Neural crest cell (in vitro differentiated cells): ENCODE measurements at places on chromosomes 4 and X.

DNA sequence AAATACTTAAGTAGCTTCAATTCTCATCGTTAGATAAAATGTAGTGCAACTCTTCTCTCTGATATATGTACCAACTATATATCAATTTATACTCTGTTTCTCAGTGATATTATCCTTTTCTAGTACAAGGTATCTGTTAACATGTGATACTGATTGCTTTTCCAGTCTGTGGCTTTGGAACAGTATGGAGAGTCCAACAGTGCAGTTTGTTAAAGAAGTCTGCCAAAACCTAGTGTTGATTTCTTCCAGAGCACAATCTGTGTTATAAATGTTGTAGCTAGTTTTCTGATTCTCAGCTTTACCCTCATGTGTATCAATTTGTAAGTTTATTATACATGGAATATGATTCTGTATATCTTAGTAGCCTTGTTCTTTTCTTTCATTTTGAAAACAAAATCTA is 465.0 kb downstream of the IL15 start:
- H3K4me1 ChIP-seq, result peaks cover 10% of the 10 kb centered on the region
- H3K27ac ChIP-seq, result no peak overlapping the region
- no peak overlapping the region for H3K4me3 ChIP-seq
- DNase-seq, result no peak
- no peaks in the 10 kb centered on the region for H3K27me3 ChIP-seq

GRCh38 chrX:153766098-153766817 is 2.2 kb downstream of the PLXNB3 start:
- H3K27me3 ChIP-seq, result no peaks in the 10 kb centered on the region
- no peak for DNase-seq
- peak overlapping the region; percentile 76 for H3K4me3 ChIP-seq

DNA sequence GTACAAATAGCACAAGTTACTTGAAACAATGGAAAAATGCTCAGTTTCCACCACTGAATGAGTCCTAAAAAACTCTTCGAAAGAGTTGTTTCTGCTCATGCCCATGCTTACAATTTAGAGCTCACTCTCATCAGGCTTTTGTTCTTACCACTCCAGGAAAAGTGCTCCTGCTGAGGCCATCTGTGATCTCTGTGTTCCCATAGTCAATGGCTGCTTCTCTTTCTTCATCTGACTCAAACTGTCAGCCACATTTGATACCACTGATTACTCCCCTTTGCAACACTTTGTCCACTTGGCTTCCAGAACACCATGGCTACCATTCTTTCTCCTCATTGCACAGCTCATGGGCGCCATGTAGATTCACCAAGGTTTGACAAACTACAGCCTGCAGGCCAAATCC is 80.0 kb upstream of the SLC34A2 start:
- H3K4me3 ChIP-seq, result no peak overlapping the region
- DNase-seq, result no peak
- H3K27me3 ChIP-seq, result no peaks in the 10 kb centered on the region
- H3K36me3 ChIP-seq, result no peaks in the 10 kb centered on the region

DNA sequence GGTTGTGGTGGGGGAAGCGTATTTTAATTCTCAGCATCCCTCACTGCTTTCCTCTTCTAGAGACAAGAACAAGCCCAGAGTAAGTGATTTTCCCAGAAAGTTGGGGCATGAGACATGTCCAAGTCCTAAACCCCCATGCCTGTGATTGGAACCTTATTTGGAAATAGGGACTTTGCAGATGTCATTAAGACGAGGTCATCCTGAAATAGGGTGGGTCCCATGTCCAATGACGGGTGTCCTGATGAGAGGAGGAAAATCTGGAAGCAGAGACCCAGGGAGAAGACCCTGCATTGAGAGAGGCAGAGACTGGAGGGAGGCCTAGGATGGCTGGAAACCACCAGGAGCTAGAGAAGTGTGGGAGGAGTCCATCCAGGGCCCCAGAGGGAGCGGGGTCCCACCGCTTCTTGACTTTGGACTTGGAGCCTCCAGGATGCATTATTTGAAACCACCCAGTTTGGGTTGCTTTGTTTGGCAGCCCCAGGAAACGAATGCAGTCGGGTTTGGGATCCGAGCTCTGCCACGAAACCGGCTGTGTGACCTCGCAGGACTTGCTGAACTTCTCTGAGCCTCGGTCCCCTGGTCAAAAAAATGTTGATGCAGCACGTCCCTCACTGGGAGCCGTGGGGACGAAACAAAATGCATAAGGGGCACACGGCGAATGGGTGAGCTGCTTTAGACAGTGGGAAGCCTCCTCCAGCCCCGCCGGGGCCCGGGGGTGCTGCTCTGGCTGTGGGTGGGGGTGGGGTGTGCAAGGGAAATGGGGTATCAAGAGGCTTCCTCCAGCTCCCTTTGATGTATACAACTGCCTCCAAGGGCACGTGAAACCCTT is 113.9 kb downstream of the CPZ start:
- no peaks in the 10 kb centered on the region for H3K36me3 ChIP-seq
- H3K27me3 ChIP-seq, result peaks cover 96% of the 10 kb centered on the region
- H3K4me3 ChIP-seq, result no peak overlapping the region
- DNase-seq, result no peak
- H3K4me1 ChIP-seq, result peaks cover 26% of the 10 kb centered on the region
- no peak overlapping the region for H3K27ac ChIP-seq

DNA sequence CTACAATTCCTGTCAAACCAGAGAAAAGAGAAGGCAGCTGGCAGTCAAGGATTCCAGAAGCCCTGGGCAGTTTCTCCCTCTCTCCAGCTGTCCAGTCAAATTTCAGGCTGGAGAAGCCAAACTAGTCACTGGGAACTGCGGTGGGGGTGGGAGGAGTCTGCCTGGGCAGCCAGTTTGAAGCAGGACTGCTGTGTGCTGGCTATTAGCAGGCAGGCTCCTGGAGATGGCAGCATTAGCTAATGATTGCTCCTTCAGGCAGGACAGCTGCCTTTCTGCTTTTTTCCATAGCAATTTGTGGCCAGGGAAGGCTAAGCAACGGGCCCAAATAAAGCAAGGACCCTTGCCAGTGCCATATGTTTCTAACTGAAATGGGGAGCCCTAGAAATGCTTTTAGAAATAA is 44.7 kb upstream of the FGF13 start:
- H3K27me3 ChIP-seq, result no peaks in the 10 kb centered on the region
- no peaks in the 10 kb centered on the region for H3K36me3 ChIP-seq
- no peak overlapping the region for H3K27ac ChIP-seq
- H3K4me3 ChIP-seq, result no peak overlapping the region

- no peaks in the 10 kb centered on the region for H3K36me3 ChIP-seq
- DNase-seq, result no peak
- H3K27ac ChIP-seq, result no peak overlapping the region
- H3K4me1 ChIP-seq, result no peaks in the 10 kb centered on the region
- no peaks in the 10 kb centered on the region for H3K27me3 ChIP-seq
Observed at GRCh38 chrX:54397113-54397512, 39.3 kb upstream of the WNK3 start.

DNA sequence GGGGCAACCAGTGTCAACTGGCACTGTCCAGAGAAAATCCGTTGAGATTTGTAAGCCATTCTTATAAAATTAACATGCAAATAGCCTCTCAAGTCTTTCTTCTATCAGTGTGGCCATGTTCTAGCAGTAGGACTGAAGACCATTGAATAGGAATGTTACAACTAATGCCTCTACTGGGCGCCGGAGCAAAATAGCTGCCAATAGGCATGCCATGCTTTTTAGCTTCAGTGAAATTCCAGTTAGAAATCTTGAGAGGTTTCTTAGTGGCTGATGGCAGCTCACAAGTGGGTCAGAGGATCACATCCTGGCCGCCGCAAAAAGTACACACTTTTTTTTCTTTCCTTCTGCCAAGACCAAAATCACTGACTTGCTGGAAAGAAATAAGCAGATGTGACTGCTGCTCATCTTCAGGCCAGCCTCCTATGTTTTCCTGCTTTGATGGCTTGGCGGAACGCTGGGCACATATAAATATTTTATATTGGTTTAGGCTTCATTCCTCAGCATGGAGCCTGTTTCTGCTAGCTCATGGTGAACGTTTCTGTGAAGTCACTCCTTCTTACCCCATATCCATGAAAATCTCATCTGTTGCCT is 293.1 kb downstream of the TENM3 start:
- H3K4me1 ChIP-seq, result peaks cover 16% of the 10 kb centered on the region
- no peak for DNase-seq
- no peaks in the 10 kb centered on the region for H3K36me3 ChIP-seq
- H3K27me3 ChIP-seq, result no peaks in the 10 kb centered on the region
- no peak overlapping the region for H3K27ac ChIP-seq

DNA sequence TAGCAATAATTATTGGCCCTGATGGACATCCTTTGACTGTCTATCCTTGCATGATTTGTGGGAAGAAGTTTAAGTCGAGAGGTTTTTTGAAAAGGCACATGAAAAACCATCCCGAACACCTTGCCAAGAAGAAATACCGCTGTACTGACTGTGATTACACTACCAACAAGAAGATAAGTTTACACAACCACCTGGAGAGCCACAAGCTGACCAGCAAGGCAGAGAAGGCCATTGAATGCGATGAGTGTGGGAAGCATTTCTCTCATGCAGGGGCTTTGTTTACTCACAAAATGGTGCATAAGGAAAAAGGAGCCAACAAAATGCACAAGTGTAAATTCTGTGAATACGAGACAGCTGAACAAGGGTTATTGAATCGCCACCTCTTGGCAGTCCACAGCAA is 60.7 kb downstream of the ZFX start:
- no peak overlapping the region for H3K4me3 ChIP-seq
- H3K27me3 ChIP-seq, result no peaks in the 10 kb centered on the region
- no peak overlapping the region for H3K27ac ChIP-seq
- H3K36me3 ChIP-seq, result peaks cover 20% of the 10 kb centered on the region

- DNase-seq, result no peak
- H3K4me3 ChIP-seq, result no peak overlapping the region
- H3K27me3 ChIP-seq, result no peaks in the 10 kb centered on the region
Observed at GRCh38 chr4:76960014-76960413, 10.5 kb downstream of the SEPTIN11 start.

GRCh38 chr4:88054901-88055300 is 47.5 kb downstream of the PKD2 start:
- H3K4me1 ChIP-seq, result no peaks in the 10 kb centered on the region
- H3K4me3 ChIP-seq, result no peak overlapping the region
- H3K36me3 ChIP-seq, result peaks cover 3% of the 10 kb centered on the region
- H3K27me3 ChIP-seq, result no peaks in the 10 kb centered on the region

GRCh38 chr4:23814587-23814986 is 75.3 kb downstream of the PPARGC1A start:
- no peak overlapping the region for H3K4me3 ChIP-seq
- H3K4me1 ChIP-seq, result peaks cover 31% of the 10 kb centered on the region
- H3K27ac ChIP-seq, result no peak overlapping the region
- H3K36me3 ChIP-seq, result peaks cover 3% of the 10 kb centered on the region

- no peaks in the 10 kb centered on the region for H3K4me1 ChIP-seq
- peaks cover 17% of the 10 kb centered on the region for H3K36me3 ChIP-seq
- H3K27ac ChIP-seq, result no peak overlapping the region
- DNase-seq, result no peak
- no peak overlapping the region for H3K4me3 ChIP-seq
Observed at GRCh38 chrX:16743604-16744325, 24.4 kb downstream of the SYAP1 start.

DNA sequence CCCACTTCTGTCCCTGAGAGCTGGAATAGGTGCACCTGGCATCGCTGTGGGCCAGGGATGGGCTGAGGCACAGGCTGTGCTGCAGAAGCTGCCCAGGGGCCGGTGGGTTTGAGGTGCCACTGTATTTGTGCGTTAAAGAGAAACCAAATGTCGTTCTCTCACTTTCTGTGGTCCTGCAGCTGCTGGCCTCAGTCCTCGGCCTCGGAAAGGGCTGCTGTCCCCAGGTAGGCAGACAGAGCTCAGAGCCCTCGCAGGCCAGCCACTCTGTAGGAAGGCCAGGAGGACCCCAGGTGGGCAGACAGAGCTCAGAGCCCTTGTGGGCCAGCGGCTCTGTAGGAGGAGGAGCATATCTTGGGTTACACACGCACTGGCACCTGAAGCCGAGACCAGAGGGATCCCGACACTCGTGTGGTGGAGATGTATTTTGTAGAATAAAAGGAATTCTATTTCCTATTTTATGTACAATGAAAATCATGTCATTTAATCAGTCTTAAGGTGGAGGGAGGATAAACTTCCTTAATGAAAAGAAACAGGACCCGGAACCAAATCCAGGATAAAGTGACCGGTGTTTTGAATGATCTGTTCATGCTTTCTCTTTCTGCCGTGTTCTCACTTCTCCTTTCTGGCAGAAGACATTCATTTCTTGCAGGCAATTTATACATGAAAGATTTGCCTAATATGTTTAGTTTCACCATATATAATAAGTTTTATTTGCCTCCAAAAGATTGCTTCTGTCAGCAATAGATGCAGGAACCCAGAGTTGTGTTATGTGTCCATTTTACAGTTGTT is 54.4 kb upstream of the HGFAC start:
- DNase-seq, result no peak
- H3K27ac ChIP-seq, result no peak overlapping the region
- no peaks in the 10 kb centered on the region for H3K27me3 ChIP-seq
- peaks cover 7% of the 10 kb centered on the region for H3K36me3 ChIP-seq

GRCh38 chr4:88720451-88721428 is 23.1 kb upstream of the NAP1L5 start:
- H3K27ac ChIP-seq, result no peak overlapping the region
- no peak overlapping the region for H3K4me3 ChIP-seq
- DNase-seq, result no peak
- peaks cover 44% of the 10 kb centered on the region for H3K36me3 ChIP-seq
- H3K27me3 ChIP-seq, result no peaks in the 10 kb centered on the region
- H3K4me1 ChIP-seq, result no peaks in the 10 kb centered on the region

DNA sequence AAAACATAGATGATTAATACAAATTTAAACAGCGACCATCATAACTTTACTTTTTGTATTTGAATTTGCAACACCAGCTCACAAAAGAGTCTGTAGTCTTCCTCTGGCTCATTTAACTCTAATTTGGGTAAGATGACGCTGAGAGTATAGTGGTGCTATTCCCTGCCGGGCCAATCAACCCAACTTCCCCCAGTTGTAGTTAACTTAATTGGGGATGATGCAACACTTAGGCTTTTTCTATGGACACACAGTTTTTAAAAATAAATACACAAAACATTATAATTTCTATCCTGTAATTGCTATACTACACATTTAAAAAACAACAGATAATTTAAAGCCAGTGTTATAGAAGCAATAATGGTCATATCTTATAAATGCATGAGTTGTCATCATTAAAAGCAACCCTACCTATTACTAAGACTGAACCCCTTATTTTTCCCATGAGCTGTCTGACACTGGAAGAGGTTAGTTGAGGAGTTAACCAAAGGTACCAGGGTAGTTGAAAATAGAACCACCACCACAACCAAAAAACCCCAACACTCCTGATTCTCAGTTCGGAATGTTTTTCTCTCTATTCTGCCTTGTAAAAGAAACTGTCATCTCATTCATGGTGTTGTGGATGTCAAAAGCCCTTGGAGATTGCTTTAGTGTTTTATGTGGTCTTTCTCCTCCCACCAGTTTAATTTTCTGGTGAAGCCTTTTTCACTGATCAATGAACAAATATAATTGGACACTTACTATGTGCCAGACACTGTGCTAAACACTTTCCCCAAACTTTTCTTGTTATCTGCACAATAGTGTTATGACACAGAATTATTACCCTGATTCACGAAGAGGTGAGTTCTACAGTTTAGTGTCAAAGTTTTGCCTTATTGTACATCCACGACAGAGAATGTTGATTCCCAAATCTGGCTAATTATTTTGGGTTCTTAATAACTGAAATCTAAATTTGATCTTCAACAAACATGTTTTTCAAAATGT is 61.5 kb upstream of the RAPGEF2 start:
- no peak for DNase-seq
- no peak overlapping the region for H3K4me3 ChIP-seq
- H3K27me3 ChIP-seq, result peaks cover 6% of the 10 kb centered on the region
- peaks cover 26% of the 10 kb centered on the region for H3K4me1 ChIP-seq
- H3K36me3 ChIP-seq, result no peaks in the 10 kb centered on the region
